ENCODE measurements at places on chromosomes 12 and 14. TPM values are rescaled to one million over a fixed set of nuclear protein-coding genes. Genes with fewer than 3 reads are reported as not detected.
A peak's percentile ranks its signal among the peaks of the same experiment; 100 is the strongest.

- DNase-seq, result no peak
- no peak overlapping the region for H3K4me3 ChIP-seq
These were observed 15.9 kb upstream of the FLVCR2 start for GRCh38 chr14:75562489-75562888.

GRCh38 chr12:68896881-68897540, 36.0 kb downstream of the CPM start:
- H3K4me3 ChIP-seq, result no peak overlapping the region
- DNase-seq, result no peak
- H3K27ac ChIP-seq, result no peak overlapping the region
- no peaks in the 10 kb centered on the region for H3K27me3 ChIP-seq
- H3K4me1 ChIP-seq, result no peaks in the 10 kb centered on the region

Gene C12orf50
- total RNA-seq, result not detected

- H3K36me3 ChIP-seq, result no peaks in the 10 kb centered on the region
- no peaks in the 10 kb centered on the region for H3K4me1 ChIP-seq
- no peak overlapping the region for H3K27ac ChIP-seq
- peaks cover 6% of the 10 kb centered on the region for H3K27me3 ChIP-seq
- H3K4me3 ChIP-seq, result no peak overlapping the region
These were observed 4.0 kb upstream of the SYNDIG1L start for GRCh38 chr14:74429991-74430390.

DNA sequence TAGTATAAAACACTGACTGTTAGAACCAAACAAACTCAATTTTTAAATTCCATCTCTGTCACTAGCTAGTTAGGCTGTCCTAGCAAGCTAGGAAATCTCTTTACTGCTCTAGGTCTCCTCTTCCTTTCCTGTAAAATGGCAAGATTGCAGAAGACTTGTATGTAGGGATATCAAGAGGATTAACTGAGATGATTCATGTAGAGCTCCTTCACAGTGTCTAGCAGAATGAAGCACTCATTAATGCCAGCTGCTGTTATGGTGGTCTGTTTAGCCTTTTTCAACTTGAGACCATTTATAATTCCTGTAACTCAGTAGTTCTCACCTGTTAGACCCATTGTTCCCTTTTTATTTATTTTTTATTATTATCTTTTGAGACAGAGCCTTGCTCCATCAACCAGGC, 67.8 kb upstream of the KCNH3 start:
- no peak overlapping the region for H3K4me3 ChIP-seq
- DNase-seq, result peak; percentile 60

All from SJCRH30 (cell line).